ENCODE measurements at places on chromosomes 16 and 17.

GRCh38 chr16:89319886-89320781 is 102.6 kb downstream of the ZNF778 start:
- peak; percentile 74 for DNase-seq

- no peak for DNase-seq
Measured at GRCh38 chr17:14580499-14580898, 279.6 kb downstream of the HS3ST3B1 start.

- no peak for DNase-seq
Measured at GRCh38 chr17:38980490-38981217, 13.5 kb upstream of the FBXO47 start.

DNA sequence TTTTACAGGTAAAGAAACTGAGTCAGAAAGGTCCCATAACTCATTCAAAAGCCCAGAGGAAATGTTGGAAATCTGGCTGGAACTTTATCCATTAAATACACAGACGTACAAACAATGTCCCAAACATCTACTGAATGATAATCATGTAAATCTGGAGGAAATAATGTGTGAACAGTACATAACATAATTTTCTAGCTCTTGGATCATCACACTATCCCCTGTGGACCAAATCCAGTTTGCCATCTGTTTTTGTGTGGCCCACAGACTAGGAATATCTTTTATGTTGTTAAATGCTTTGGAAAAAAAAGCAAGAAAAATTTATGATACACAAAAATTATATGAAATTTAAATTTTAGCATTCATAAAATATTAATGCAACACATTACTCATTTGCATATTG is 389.9 kb upstream of the SOX9 start:
- DNase-seq, result no peak

GRCh38 chr16:67468731-67469130 is 12.2 kb downstream of the ATP6V0D1 start:
- DNase-seq, result no peak

DNA sequence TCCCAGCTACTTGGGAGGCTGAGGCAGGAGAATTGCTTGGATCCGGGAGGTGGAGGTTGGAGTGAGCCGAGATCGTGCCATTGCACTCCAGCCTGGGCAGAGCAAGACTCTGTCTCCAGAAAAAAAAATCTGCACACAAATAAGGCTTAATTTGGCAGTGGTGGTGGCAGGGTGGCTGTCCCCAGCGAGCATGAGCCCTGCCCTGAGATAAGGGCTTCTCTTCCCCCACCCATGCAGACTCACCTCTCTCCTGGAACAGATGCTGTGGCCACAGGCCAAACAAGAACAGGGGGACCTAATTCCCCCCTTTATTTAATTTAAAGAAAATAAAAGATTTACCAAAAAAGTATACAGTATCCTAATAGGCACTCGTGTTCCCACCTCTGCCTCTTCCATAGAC is 157.2 kb downstream of the RAB11FIP4 start:
- peak; percentile 71 for DNase-seq

- DNase-seq, result no peak
Measured at GRCh38 chr17:47720196-47720595, 12.8 kb upstream of the TBX21 start.

DNA sequence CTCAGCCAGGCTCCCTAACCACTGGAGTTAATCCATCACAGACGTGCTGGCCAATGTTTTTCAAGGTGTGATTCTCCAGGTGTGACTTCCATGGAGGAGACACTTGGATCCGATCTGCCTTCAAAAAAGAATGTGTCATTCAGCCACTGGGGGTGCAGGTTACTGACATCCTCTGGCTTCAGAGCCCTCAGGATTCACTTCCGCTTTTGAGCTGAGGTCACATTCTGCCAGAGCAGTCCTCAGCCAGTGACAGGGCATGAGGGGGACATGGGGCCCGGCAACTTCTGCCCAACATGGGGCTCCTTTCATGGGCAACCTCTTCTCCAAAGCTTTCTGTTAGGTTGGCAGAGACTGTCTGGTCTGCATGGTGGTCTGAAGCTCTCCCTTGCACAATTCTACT is 81.4 kb downstream of the GRIN2A start:
- DNase-seq, result no peak

GRCh38 chr16:5993356-5993755 is 895.8 kb upstream of the EEF2KMT start:
- no peak for DNase-seq

- DNase-seq, result no peak
Measured at GRCh38 chr16:54487933-54488332, 201.3 kb upstream of the IRX3 start.

DNA sequence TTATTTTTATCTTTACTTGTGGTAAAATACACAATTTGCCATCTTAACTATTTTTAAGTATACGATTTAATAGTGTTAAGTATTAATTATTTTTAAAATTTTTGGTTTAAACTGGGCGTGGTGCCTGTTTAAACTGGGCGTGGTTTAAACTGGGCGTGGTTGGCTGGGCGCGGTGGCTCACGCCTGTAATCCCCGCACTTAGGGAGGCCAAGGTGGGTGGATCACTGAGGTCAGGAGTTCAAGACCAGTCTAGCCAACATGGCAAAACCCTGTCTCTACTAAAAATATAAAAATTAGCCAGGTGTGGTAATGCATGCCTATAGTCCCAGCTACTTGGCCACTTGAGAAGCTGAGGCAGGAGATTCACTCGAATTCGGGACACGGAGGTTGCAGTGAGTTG is 4.0 kb upstream of the CCDC43 start:
- peak; percentile 10 for DNase-seq

GRCh38 chr16:12628536-12628935 is 175.2 kb downstream of the CPPED1 start:
- DNase-seq, result no peak

DNA sequence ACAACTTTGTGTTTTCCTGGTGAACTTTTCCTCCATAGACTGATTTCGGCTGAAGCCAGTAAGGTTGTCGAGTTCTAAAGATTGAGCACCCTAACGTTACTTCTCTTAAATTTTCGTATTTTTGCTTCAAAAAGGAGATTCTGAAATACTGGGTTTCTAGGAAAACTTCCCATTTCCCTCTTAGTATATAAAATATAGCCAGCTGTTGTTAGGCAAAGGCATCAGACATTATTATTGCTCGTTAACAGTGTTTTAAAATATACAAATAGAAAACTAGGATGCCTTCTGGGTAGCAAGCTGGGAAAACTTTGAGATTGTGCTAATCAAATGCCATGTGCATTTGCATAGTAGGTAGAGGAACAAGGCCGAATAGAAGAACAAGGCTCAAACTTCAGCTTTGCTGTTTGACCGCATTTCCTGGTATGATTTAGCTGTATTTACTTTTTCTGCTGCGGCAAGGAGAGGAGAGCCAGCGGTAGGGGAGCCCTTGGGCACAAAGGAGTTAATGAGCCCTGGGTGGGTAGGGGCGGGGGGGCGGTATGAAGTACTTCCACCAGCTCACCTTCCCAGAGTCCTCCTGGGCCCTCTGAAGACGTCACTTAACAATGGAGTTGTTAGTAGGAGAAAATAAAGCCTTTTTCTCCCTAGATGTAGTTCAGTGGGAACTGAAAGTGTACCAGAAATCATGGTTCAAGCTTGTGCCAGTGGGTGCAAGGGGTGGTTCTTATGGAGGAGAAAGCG is 151.9 kb downstream of the MSI2 start:
- peak; percentile 93 for DNase-seq

- DNase-seq, result no peak
Measured at GRCh38 chr17:82779541-82779940, 27.7 kb downstream of the TBCD start.

DNA sequence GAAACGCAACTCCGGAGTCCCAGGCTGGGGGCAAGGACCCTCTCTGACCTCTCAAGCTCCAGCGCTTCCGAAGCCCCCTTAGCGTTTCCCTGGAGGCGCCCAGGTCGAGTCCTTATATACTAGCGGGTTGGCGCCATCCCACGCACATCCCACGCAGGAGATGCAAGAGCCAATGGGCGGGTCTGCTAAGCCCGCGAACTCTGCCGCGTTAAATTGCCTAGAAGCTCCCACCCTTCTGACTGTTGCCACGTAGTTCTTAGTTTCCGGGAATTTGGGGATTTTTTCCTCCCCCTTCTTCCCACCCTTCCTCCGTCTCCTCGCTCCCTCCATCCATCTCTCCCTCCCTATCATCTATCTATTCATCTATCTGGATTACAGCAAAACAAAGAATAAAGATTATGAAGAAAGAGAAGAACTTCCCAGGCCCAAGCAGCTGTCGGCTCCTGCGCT is at the start of gene SLFN11:
Gene SLFN11 (minus strand): TSS at position 88 of the 450 bp plus-strand sequence. CDS start 9,814 bp downstream, outside the sequence.
- DNase-seq, result peak; percentile 97

DNA sequence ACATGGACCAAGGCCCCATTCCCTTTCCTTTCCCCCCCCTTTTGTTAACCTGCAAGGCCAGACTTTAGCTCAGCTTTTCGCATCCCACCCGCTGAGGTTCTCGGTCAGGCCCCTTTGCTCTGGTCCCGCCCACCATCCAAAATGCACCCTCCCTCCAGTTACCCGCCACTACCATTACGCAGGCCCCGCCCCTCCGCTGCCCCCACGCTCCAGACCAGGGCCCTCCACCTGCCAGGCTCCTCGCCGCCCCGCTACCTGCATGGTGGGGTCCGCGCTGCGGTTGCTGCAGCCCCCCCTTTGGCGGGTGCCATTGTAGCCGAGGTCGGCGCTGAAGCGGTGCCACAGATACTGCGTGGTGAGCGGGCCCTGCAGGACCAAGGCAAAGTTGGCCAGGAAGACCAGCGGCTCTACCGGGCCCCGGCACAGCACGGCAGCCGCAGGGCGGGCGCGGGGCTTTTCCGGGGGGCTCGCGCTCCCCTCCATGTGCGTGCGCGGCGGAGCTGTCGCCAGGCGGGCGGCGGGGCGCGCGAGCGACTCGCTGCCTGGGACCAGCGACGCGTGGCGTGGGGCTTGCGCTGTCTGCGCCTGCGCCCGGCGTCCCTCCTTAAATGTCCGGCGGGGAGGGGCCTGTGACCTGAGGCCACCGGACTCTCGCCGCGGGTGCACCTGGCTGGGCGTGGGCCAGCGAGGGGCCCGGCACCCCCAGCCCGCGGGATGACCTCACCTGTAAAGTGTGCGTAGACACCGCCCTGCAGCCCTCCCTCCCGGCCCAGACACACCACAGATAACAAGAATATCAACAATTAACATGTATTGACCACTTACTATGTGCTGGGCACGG is at the start of gene SLC46A1:
Gene SLC46A1 (minus strand): TSS at position 581 of the 841 bp plus-strand sequence. CDS start 98 bp downstream, at position 483.
- DNase-seq, result peak; percentile 72

DNA sequence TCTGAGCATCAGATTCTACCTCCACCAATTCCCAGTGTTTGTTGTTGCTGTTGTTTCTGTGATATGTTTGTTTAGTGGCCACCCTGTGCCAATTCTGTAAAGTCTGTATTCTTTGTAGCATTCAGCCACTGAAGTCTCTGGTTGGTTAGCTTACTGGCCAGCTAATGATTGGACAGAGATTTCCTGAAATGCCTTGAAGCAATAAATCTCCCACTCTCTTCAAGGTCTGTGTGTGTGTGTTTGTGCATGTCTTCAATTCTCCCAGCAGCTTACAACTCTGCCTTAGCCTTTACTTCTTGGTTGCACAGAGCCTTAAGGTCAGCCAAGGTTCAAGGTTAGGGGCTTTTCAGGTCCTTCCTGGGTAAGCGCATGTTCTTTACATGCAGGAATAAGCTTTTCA is 38.2 kb downstream of the PRPSAP2 start:
- no peak for DNase-seq

- no peak for DNase-seq
Measured at GRCh38 chr17:46809110-46809571, 9.4 kb downstream of the WNT3 start.

GRCh38 chr17:13256545-13256944 is 238.7 kb upstream of the ELAC2 start:
- no peak for DNase-seq

Measured in hematopoietic multipotent progenitor cell treated with erythropoietin and hydrocortisone succinate and interleukin-3 and kit ligand, for 4 days (in vitro differentiated cells).